Parietal lobe (tissue), 2 donors: ENCODE measurements at places on chromosomes 2 and 18. TPM values are rescaled to one million over a fixed set of nuclear protein-coding genes. Genes with fewer than 3 reads are reported as not detected.

The FAM237A gene
- not detected for total RNA-seq

The GKN1 gene
- not detected for total RNA-seq

The LINC00305 gene
- total RNA-seq, result not detected

The REG3G gene
- not detected for total RNA-seq

The SLC23A3 gene
- total RNA-seq, result 0.63 TPM

The SAG gene
- 0.63 TPM for total RNA-seq

The NT5C1B gene
- total RNA-seq, result not detected

The CRYGD gene
- not detected for total RNA-seq

The SCN3A gene
- 313 TPM for total RNA-seq

The SFXN5 gene
- 31.6 TPM for total RNA-seq

The HRH4 gene
- total RNA-seq, result not detected

The TTR gene
- total RNA-seq, result 3.1 TPM

The HS6ST1 gene
- total RNA-seq, result 81.7 TPM

The HOXD11 gene
- not detected for total RNA-seq

The RGPD4 gene
- not detected for total RNA-seq

The CHN1 gene
- total RNA-seq, result 49.1 TPM

The MROH2A gene
- not detected for total RNA-seq

The LYPD6 gene
- total RNA-seq, result 17.5 TPM

The C2orf78 gene
- total RNA-seq, result not detected
